ENCODE measurements at places on chromosomes 7 and 10.

DNA sequence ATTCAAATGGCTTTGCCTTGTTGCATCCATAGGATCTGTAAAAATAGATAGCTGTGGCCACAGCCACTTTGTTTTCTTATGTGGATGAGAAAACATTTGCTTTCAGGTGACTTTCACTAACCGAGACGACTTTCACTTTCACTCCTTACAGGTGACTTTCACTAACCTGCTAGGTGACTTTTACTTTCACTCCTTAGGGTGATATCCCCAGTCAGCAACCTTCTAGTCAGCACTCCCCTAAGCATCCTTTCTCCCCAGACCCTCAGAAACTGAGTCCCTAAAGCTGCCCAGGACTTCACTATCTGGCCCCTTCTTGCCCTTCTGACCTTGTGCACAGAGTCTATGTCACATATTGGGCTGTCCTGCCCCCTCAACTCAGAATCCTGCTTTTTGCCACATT, 177.5 kb downstream of the RELN start:
- no peak for DNase-seq

- DNase-seq, result no peak
These were observed 11.6 kb downstream of the ATP6V0E2 start for GRCh38 chr7:149885191-149886017.

DNA sequence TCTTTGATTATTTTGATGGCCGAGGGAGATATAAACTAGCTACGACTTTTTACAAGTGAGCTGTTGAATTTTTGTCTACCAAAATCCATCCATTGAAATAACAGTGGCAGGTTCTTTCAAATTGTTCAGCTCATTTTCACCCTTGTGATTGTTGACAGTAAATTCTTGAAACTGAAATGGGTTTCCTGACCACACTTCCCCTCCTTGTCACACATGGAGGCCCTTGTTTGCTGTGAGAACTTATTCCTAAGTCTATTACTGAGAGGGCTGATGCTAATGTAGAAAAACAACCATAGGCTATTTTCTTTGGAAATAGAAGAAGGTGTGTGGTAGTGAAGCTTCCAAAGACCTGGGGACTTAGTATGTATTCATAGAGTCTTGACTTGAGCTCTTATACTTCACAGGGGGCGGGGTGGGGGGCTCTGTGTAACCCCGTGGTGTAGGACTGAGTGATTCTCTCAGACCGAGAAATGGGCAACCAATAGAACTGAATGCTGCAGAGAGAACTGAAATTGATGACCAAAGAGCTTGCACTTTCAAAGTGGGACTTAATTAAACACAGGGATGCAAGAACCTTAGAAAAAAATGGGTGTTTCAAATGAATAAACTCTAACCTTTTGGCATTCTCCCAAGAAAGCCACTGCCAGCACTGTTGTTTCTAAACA, 718.9 kb downstream of the CCSER2 start:
- DNase-seq, result no peak

DNA sequence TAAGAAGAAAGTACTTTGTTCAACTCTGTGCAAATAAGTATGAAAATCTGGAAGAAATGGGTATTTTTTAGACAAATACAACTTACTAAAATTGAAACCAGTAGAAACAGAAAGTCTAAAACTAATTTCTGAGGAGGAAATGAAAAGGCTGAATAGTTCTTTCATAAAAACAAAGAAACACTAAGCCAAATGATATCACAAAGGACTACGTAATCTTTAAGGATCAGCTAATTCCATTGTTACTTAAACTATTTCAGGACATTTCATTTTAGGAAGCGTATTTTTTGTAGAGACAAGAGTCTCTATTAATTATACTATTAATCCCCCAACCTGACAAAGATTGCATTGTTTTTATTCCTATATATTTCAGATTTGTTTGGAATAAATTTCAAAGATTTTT, 11.2 kb upstream of the CCSER2 start:
- DNase-seq, result no peak

GRCh38 chr10:126059076-126059826, 162.9 kb downstream of the FANK1 start:
- no peak for DNase-seq

DNA sequence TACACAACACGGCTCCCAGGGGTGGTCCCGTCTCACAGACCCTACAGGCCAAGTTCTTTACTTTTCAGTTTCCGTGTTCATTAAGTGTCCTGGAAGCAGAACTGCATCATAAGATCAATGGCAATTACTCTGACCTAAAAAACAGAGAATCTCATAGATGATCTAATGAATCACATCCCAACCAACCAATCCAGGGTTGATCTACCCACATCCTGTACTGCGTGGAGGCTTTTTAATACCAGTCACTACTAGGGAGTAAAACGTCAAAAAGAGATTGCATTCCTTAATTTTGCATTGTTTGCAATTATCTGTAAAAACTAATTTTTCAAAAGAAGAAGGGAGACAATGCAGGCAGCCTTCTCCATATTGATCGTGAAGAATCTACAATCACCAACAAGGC, 72.6 kb downstream of the PARD3 start:
- no peak for DNase-seq

DNA sequence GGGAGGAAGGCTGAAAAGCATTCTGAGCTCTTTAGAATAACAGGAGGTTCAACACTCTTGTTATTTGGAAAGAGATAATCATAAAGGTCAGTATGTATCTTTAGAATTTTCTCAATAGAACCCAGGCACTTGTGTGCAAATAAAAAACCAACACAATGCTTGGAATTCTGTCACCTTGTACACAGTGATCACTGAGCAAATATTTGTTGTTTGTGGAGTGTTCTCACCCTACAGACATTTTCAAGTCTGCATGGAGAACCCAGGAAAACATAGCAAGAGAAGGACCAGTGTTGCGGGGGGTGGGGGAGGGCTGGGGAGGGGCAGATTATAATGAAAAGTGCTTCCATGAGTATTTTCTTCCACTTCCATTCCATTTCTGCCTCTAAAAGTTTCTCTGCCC, 87.4 kb downstream of the FAM107B start:
- DNase-seq, result no peak

GRCh38 chr10:123570051-123570897, 95.9 kb upstream of the GPR26 start:
- no peak for DNase-seq

DNA sequence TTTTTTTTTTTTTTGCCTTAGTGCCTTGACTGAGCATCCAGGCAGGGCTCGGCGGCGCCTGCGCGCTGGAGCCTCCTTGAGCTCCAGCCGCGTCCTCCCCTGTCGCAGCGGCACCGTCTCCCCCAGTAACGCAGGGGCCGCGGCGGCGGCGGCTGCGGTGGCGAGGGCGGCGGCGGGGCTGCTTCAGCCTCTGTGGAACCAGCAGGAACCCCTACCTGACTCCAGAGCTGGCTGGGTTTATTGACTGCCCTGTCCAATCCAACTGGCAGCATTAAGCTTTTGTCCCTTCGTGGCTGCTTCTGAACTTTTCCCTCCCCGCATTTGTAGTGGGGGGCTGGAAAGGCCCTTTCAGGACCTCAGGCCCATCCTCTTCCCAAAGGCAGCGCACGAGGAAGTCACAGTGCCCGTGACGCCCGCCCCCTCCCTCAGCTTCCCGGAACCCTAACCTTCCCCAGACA, at the start of gene GPR85:
TSS of gene GPR85 (minus strand) at position 397 of the 458 bp plus-strand sequence. CDS start 2,106 bp downstream, outside the sequence.
- peak; percentile 4 for DNase-seq

DNA sequence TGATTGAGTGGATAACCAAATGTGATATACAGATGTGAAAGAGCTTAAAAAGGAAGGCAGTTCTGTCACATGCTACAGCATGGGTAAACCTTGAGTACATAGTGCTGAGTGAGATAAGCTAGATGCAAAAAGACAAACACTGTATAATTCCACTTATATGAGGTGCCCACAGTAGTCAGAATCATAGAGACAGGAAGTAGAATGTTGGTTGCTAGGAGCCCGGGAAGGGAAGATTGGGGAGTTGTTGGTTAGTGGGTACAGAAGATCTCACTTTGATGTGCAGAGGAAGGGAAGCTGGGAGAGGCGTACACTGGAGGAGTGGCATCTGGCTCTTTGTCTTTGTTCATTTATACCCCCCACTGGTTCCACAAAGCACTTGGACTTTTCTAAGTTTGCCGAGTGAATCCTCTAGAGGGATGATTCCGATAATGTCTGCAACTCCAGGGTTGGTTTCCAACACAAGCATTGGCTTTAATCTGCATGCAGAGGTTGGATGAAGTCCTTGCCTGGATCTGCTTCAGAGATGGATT, 39.5 kb downstream of the TSPAN14 start:
- DNase-seq, result no peak

- DNase-seq, result no peak
These were observed 737.9 kb downstream of the INHBA start for GRCh38 chr7:40965016-40965415.

- DNase-seq, result no peak
These were observed at the start of gene PTF1A for GRCh38 chr10:23191764-23192711. Gene PTF1A, plus strand, starts transcription at chr10:23192312. Its CDS starts 219 bp downstream, at chr10:23192531.

- DNase-seq, result no peak
These were observed 170.1 kb downstream of the CUX1 start for GRCh38 chr7:101987494-101987893.

- DNase-seq, result no peak
These were observed 212.3 kb downstream of the FANK1 start for GRCh38 chr10:126108693-126109092.

DNA sequence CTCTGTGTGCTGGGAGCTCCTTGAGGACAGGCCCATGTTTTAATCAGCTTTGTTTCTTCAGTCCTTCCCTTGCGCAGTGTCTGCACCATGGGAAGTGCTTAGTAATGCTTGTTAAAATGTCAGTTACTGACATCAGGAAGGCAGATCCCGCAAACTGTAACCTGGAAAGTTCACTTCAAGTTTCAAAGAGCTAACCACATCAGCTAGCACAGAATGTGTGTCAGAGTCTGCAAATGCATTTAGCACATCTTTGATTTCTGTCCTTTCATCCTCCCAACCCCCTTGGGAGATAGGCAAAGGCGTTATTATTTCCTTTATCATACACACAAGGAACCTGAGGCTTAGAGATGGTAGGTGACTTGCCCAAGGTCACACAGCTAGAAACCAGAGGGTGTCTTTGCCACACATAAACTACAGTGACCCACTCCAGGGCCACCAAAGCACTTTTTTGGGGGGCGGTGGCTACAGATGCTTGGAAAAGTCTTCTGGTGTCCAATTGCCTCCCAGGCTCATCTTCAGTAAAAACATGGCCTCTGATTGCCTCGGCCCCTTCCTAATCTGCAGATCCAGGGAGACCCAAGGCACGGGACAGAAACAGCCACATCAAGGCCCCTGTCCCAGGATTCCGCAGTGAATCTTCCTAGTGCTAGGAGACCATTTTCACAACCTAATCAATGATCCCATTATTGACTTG, 116.2 kb upstream of the GPR26 start:
- DNase-seq, result no peak

DNA sequence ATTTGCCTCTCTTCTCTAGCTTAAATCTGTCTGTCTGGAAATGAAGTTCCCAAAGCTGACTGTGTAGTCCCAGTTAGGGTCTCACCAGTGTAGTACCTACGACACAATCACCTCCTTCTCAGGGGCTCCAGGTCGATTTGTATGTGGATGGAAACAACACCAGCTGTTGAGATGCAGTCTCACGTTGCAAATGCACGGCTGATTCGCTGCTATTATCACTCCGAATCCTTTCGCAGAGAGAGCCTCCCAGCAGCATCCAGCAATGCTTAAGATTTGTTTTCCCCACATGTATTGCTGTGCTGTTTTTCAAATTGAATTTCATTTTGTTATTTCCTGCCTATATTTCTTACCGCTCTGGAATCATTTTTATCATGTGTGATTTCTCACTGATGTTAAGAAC, 16.3 kb downstream of the VSTM4 start:
- DNase-seq, result no peak

GRCh38 chr7:116227678-116228239, 17.4 kb downstream of the TES start:
- DNase-seq, result no peak

- no peak for DNase-seq
These were observed 112.6 kb downstream of the ZPBP start for GRCh38 chr7:49980465-49980864.

DNA sequence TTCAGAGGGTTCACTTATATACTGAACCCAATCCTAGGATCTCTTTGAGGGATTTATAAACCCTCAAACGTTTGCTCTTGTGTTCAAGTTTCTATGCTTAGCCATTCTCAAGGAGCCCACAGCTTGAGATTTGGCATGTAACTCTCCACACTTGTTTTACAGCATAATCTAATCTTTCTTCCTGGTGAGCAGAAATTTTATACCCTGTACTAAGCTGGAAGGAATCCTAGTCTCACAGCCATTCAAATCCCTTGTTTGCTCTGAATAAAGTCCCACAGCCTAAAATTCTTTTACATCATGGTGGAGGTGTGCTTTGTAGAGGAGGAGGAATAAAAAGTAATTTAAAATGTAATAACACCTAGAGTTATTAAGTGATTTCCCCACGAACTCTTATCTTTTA, 5.3 kb upstream of the AGR2 start:
- no peak for DNase-seq

DNA sequence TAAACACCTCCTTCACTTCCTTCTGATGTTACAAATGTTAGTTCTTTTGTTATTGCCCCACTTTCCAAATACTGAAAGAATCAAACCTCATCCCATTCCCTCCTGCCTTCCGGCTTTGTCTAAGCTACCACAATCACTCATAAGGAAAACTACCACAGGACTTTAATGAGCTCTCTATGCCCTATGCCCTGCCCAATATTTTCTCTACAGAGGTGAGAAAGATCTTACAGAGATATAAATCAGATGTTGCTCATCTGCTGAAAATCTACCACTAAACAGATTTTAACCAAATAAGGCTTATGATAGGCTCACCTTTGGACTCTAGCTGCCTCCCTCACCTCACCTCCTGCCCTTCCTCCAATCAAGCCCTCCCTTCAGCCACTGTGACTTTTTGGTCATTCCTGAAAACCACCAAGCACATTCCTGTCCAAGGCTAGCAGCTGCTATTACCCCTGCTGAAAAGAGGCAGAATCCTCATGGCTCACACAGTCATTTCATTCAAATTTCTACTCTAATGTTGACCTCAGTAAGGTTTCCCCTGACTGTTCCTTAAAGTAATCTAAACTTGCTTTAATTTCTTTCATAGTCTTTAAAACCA, 7.7 kb downstream of the ZNF33B start:
- no peak for DNase-seq

GRCh38 chr7:80660939-80661338, 22.5 kb downstream of the CD36 start:
- DNase-seq, result no peak

- no peak for DNase-seq
These were observed 8.9 kb downstream of the GRID1 start for GRCh38 chr10:86357676-86358075.

- no peak for DNase-seq
These were observed at the start of gene DNAJC12 for GRCh38 chr10:67837541-67838314. Gene DNAJC12, minus strand, starts transcription at chr10:67838188. Its CDS starts 177 bp downstream, at chr10:67838011.

DNA sequence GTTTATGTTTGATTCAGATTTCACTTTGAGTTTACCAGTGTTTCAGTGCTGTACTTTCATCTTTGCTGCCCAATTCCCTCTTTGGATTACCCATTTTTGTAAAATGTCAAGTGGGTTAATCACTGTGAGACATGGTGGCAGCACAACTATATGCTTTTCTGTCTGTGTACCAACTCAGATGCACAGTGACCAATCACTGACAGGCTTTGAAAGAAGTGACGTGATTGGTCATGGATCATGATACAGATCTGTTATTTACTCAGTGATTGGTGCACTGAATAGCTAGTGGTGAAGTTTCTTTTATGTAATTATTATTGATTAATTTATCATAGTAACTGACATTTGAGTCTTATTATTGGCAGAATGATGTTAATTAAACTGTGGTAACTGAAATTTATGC, 126.9 kb downstream of the SDK1 start:
- DNase-seq, result no peak

- DNase-seq, result no peak
These were observed 33.6 kb downstream of the PALD1 start for GRCh38 chr10:70512149-70512639.

Data from T-helper 17 cell (primary cell).